ENCODE measurements at places on chromosomes 11 and 22.

DNA sequence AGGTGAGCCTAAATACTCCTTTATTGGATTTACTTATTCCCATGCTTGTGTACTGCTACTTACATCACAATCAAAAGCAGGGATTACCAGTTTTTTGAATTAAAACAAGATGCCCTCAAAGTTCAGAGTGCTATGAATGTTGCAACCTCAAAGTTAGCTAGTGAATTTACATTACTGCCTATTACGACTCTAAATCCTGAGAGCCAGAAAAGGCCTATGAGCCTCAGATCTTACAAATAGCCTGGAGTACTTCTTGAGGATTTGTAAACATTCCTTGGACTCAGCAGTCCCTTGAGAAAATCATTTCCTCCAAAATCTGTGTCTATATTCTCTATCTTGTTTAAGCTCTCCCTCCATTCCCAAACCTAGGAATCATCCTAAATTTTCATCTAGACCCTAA lies 25.5 kb downstream of the CHORDC1 start:
- DNase-seq, result no peak

DNA sequence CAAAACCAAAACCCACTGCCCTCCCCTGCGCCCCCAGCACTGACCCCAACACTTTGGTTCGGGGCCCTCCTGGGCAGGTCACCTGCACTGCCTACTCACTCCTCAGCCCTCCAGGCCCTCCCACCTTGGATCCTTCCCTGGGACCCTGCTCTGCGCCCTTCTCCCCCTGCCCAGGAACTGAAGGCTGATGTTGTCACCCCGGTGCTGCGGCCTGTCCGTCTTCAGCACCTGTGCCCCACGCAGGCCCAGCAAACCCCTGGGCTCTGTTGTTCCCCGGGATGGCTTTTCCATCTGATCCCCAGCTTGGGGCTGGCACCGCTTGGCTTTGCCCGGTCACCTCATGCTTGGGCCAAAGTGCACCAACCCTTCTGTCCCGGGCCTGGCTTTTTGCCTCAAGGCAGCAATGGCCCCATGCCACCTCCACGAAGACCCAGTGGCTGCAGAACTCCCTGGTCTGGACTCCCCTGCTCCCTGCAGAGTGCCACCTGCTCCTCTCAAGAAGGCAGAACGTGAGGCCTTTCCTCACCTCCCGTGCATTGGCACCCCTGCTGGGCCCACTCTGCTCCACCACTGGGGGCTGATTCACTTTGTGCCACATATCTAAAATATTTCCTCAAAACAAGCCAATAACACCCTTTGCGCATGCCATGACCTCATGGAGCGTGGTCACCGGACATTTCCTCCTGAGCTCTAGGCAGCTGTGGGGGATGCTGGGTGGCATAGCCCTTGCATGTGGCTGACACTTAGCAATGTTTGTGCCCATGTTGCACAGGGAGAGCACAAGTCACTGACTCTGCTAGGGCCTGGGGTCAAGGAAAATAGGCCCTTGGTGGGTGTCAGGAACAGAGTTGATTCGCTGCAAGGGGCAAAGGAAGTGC lies 8.8 kb downstream of the PPM1F start:
- no peak for DNase-seq

DNA sequence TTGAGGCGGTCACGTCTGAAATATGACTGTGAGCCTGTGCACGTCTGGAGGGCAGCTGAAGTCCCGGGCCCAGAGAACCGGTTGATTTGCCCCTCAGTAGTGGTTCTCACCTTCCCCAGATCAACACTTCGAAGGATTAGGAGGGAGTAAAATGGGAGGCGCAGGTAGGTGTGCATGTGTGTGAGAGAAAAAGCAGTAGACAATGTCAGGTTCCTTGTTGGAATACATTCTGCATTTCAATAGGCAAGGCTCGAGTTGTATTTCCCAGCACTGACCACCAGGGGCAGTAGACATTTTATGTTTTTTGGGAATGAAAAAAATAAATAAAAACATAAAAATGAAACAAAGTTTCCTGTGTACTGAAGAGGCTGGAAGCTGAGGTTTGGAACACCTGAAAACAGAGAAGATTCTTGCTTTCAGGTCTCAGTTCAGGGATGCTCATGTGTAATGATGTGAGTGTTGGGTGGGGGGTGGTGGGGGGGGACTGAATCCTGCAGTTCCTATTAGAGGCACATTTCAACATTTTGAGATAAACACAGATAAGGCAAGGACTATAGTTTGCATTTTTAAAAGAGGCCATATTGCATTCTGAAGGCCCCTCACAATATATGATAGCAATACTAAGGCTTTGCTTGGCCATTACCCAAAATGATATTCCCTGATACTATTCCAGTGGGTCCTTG lies 333.9 kb downstream of the CADM1 start:
- DNase-seq, result peak; percentile 1

- DNase-seq, result no peak
These were observed 3.2 kb downstream of the ARVCF start for GRCh38 chr22:20013382-20013871.

GRCh38 chr11:89021339-89021738 lies 44.4 kb downstream of the GRM5 start:
- DNase-seq, result no peak

GRCh38 chr22:38733329-38733723 lies 22.5 kb downstream of the SUN2 start:
- no peak for DNase-seq

GRCh38 chr11:11512502-11512901 lies 109.3 kb downstream of the GALNT18 start:
- no peak for DNase-seq

GRCh38 chr22:36478966-36479365 lies 2.5 kb downstream of the TXN2 start:
- no peak for DNase-seq

DNA sequence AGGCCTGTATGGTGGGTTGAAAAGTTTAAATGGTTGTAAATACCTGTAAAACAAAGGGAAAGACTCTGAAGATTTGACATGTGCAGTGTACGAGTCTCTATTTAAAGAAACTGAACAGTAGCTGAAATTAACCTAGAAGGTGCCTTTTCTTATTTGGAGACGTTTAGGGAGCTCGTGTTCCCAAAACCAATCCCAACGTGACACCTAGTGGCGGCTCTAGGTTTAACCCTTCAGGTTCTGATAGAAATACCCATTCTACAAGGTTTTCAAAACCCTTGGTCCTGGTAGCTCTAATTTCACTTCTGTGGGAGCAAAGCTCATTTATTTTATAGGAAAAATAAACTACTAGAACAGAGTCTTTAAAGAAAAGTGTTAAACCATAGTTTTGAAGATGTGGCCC lies 258.3 kb downstream of the LRRC4C start:
- no peak for DNase-seq

DNA sequence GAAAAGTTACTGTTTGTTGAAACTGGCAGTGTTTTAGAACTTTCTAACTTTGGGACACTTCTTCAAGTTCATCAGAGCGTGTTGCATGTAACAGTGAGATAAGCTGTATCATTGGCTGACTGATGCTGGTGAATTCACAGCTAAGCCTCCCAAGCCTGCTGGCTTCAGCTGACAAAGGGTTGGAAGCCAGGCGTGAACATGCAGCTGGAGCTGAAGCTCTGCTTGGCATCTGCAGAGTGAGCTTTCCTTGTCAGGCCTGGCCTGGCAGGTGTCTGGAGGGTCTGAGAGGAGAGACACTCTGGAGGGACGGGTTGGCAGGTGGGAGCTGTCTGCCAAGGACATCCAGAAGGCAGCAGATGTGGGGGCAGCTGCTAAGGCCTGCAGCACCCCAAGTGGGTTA lies 1.5 kb downstream of the AMPD3 start:
- no peak for DNase-seq

DNA sequence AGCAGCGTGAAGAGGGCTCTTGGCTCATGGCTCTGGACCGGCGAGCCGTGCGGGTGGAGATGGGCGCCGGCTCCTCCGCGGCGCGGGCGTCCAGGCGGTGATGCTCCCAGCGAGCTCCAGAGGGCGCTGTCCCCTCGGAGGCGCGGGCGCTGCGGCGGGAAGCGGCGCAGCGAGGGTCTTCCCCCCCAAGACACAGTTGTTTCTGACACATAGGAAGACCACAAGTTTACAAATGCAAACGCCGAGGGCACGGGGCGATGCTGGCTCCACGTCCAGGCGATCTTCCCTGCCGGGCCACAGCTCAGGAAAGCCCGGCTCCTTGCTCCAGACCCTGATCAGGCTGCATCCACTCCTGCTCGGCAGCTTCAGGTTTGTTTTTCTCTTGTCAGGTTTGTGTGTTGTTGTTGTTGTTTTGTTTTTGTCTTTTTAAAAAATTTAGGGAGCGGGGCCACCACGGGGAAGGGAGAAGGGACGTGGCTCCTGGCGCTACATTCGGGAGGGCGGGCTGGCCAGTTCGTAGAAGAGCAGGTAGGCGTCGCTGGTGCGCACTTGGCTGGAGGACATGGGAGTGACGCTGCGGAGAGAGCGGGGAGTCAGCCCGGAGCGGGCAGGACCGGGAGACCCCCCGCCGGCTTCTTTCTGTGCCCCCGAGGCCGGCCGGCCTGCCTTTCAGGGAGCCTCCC lies 10.0 kb upstream of the MFRP start:
- DNase-seq, result no peak

DNA sequence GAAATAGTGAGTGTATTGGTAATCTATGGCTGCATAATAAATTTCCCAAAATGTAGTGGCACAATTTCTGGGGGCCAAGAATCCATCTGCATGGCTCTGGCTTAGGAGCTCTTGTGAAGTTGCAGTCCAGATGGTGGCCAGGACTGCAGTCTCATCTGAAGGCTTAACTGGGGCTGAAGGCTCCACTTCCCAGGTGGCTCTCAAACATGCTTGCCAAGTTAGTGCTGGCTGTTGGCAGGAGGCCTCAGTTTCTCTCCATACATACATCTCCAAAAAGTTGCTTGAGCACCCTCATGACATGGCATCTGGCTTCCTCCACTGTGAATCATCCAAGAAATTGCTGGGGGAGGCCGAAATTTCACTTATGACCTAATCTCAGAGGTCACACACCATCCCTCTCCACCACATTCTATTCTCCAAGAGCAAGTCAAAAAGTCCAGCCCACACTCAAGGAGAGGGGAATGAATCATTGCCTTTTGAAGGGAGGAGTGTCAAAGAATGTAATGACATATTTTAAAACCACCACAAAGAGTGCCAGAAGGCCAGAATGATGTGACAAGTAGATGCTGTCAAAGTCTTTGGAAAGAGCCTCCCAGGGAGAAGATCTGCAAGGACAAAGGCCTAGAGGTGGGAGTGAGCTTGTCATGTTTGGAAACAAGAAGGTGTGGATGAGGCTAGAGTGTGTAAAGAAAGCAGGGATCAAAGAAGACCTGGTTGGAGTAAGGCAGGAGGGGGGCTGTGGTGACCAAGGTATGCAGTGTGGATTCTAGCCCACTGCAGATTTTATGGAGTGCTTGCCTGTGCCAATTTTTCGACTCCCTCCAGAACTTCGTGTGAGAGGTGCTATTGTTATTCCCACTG lies 566.2 kb downstream of the MIAT start:
- no peak for DNase-seq

DNA sequence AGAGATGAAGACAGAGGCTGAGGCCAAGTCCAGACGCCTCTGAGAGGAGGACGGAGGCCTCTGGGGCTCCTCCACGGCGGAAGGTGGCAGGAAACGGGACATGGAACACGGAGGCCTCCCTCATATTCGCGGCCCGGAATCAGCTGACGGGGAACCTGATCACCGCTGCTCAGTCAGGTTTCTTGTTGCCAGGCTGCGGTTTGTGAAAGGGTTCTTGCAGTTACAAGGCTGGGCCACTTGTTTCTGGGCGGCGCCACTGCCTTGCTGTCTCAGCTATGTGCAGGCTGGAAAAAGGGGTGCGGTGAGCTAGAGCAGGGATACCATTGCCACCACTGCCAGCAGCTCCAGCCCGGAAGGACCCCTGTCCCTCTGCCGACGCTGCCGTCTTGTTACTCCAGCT lies 10.0 kb upstream of the MMP1 start:
- no peak for DNase-seq

GRCh38 chr11:36454551-36454940 lies 55.5 kb downstream of the TRAF6 start:
- no peak for DNase-seq

- no peak for DNase-seq
These were observed 1022.8 kb downstream of the BRD1 start for GRCh38 chr22:48804811-48805301.

GRCh38 chr22:45731798-45732495 lies 60.3 kb downstream of the ATXN10 start:
- no peak for DNase-seq

- DNase-seq, result no peak
These were observed 457 bp downstream of the RNF141 start for GRCh38 chr11:10540546-10540914.

- no peak for DNase-seq
These were observed 27.9 kb upstream of the RASL10A start for GRCh38 chr22:29343313-29343805.

GRCh38 chr11:65215441-65216076 lies 33.8 kb downstream of the CAPN1 start:
- no peak for DNase-seq

GRCh38 chr11:9459667-9460321 lies 1.0 kb upstream of the ZNF143 start:
- peak; percentile 4 for DNase-seq

- DNase-seq, result no peak
These were observed 7.0 kb upstream of the GAB2 start for GRCh38 chr11:78424334-78425270.

- DNase-seq, result no peak
These were observed 1.8 kb upstream of the IL18BP start for GRCh38 chr11:71996946-71997345.

DNA sequence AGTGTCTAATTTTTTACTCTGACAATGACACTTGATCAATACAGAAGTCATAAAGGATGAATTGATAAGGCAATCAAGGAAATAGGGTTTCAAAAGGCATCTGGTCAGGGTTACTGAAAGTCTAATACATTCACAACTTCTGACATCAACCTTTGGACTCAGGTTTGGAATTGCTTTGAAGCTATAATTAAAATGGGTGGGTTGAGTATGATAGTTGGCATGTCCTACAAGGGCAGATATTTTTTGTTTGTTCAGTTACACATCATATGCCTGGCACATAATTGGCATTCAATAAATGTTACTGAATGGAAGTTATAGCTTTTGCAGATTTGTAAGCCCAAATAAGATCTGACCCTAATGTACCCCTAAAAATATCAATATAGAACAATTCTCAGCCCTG lies 7.3 kb upstream of the FUT4 start:
- DNase-seq, result no peak

GRCh38 chr11:128412847-128413791 lies 174.2 kb downstream of the ETS1 start:
- DNase-seq, result no peak

GRCh38 chr11:24478718-24479117 lies 18.1 kb upstream of the LUZP2 start:
- no peak for DNase-seq

All from NCI-H774 (cell line).